NCI-H1694 (cell line): ENCODE measurements at places on chromosomes 16 and 17.

DNA sequence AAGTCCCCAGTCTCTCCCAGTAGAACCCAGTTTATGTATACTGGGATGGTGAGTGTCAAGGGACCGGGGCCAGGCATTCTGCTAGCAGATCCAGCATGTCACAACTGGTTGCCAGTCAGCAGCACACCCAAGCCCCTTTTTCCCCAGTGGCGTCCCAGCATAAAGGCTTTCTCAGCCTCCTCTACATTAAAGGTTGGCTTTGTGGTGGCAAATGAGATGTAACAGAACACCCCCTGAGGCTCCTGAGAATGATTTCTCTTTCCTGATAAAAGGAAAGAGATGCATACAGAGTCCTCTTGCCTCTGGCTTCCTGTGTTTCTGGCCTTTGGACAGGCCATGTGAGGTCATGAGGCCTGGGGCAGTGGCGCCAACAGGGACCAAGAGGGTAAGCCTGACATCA lies 27.9 kb downstream of the IRX6 start:
- DNase-seq: no peak

DNA sequence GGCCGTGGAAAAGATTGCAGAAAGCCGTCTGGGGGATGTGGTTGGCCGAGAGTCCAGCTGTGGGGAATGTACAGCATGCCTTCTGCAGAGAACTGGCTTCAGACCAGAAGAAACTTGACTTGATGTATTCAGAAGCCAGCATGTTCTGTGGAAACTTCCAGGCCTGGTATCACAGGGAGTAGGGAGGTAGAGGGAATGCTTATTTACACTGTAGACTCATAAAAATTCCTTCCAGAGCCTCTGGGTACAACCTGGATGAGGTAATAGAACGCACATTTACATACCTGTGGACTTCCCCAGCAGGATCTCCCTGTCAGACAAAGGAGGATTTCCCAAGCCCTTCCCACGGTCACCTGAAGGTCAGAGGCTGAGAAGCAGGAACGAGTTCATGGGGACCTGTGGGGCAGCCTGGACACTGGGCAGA lies 11.8 kb upstream of the GAS7 start:
- DNase-seq: no peak

DNA sequence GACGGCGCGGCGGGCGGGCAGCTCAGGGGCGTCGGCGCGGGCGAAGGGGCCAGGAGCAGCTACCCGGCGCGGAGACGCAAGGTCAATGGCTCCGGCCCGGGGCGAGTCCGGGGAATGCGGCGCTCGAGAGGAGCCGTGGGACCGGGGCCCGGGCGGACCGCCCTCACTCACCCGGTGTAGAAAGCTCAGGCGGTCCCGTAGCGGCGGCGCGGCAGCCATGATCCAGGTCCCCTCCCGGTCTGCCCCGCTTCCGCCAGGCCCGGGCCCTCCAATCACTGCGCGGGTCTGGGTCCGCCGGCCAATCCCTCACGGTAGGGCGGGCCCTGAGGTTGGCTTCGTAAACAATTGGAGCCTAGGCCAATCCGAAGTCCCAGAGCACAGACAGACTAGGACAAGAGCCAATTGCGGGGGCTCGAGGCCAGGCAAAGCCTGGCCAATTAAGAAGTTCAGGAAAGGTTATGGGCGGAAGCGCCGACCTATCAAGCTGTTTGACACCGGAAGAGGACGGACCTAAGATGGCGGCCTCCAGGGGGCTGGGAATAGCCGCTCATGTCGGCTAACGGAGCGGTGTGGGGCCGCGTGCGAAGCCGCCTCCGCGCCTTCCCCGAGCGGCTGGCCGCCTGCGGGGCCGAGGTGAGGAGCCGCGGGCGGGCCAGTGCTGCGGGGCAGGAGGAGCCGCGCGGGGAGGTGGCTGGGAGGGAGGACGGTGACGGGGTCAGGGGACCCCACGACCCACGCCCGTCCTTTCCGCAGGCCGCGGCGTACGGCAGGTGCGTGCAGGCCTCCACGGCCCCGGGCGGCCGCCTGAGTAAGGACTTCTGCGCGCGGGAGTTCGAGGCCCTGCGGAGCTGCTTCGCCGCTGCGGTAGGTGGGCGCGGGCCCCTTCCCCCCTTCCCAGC lies at the start of the genes NDUFAF8 and TEPSIN:
Gene NDUFAF8 (plus strand): TSS at position 504 of the 899 bp plus-strand sequence. CDS start 46 bp downstream, at position 550.
Gene TEPSIN (minus strand): TSS at position 241 of the 899 bp plus-strand sequence. CDS start 22 bp downstream, at position 219.
- peak; percentile 99 for DNase-seq

DNA sequence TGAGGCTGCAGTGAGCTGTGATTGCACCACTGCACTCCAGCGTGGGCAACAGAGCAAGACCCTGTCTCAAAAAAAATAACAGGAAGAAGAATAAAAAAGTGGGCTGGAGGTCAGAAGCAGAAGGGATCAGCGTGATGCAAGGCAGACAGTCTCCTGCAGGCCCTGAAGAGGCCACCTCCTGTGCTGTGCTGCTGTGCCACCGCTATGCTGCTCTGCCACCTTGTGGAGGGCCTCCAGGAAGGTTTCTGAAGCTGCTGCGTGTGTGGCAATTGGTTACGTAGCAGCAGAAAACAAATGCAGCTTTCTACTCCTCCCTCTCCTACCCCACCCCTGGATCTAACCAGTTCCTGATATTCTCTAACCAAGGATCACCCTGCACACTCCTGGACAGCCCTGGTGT lies 815.5 kb downstream of the KCNJ18 start:
- no peak for DNase-seq

DNA sequence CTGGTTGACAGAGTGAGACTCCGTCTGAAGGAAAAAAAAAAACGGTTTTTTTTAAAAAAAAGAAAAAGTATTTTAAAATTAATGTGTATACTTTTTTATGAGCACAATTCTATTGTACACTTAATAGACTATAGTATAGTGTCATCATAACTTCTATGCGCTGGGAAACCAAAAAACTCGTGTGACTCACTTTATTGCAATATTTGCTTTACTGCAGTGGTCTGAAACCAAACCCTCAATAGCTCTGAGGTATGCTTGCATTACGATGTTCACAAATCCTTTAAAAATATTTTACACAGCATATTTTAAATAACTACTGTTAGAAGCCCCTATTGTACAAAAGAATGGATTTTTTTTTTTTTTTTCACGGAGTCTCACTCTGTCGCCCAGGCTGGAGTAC lies 12.4 kb upstream of the MAP2K6 start:
- DNase-seq: no peak

- DNase-seq: no peak
Measured at GRCh38 chr16:11395949-11396240, 50.6 kb downstream of the RMI2 start.

DNA sequence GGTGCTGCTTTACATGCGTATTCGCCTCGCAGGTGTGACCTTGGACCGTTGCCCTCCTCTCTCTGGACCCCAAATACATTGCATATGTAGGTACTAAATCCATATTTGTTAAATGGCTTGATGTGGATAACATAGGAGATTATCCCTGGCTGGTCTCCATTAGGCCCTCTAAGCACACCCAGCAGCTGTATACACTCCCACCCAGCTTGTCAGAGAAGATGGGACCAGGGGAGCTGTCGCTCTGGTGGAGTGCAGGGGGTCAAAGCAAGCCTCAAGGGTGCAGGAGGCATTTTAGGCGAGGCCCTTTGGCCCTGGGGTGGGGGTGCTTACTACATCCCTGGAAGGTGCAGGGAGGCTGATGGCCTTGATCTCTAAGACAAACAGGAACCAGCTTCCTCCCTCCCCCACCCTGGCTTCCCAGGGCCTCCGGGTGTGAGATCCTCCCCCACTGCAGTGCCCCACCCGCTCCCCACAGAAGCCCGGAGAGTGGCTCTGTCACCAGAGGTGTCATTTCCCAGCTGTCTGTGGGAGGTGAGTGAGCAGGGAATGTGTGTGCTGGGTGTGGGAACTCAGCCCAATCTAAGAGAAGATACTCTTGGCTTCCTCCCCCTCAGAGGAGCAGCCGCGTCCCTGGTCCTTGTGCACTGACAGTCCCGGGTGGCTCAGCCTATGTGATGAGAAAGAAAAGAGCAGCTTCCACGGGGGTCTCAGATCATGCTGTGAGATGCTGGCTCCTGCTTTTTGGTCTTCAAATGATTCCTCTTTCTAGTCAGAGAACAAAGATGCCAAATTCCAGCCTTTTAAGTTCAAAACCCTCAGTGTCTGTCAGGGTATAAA lies 1.4 kb upstream of the VAMP2 start:
- DNase-seq: peak; percentile 51

GRCh38 chr16:31698901-31699300 lies 171.2 kb downstream of the AHSP start:
- DNase-seq: no peak

DNA sequence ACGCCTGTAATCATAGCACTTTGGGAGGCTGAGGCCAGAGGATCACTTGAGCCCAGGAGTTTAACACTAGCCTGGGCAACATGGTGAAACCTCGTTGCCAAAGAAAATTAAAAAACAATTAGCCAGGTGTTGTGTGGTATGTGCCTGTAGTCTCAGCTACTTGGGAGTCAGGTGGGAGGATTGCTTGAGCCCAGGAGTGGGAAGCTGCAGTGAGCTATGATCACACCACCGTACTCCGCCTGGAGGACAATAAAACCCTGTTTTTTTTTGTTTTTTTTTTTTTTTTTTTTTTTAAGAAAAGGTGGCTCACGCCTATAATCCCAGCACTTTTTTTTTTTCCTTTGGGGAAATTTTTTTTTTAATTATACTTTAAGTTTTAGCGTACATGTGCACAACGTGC lies 26.1 kb downstream of the RAP1GAP2 start:
- DNase-seq: no peak

GRCh38 chr16:72878301-72879269 lies 169.3 kb downstream of the ZFHX3 start:
- no peak for DNase-seq

DNA sequence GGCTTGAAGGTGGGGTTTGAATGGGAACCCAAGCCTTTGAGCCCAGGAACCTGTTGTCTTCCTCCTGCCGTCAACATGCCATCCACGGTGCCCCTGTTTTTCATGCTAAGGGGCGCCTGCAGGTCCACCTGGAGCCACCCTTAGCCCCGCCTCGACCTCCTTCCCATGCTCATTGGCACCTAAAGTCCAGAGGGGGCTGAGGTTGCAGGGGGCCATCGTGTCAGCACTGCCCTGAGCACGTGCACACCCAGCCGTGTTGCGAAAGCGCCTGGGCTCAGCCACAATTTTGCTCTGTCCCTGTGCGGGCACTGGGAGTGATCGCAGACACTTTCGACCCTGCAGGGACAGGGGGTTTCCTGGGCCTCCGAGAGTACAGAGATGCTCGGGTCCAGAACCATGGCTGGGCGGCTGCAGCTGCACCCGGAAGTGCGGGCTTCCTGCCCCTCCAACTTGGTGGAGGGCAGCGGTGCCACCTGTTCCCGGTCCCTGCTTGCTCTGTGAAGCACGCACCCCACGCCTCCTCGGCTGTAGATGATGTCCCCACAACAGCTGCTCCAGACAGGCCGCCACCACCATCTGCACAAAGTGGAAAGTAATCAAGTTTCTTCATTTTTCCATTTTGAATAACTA lies 454.7 kb downstream of the CDH8 start:
- no peak for DNase-seq

- peak; percentile 84 for DNase-seq
Measured at GRCh38 chr17:74457146-74457819, 9.2 kb upstream of the CD300A start.

GRCh38 chr16:66653581-66654350 lies 42.8 kb downstream of the CMTM4 start:
- DNase-seq: no peak

GRCh38 chr17:73503560-73503959 lies 140.7 kb downstream of the SDK2 start:
- no peak for DNase-seq

DNA sequence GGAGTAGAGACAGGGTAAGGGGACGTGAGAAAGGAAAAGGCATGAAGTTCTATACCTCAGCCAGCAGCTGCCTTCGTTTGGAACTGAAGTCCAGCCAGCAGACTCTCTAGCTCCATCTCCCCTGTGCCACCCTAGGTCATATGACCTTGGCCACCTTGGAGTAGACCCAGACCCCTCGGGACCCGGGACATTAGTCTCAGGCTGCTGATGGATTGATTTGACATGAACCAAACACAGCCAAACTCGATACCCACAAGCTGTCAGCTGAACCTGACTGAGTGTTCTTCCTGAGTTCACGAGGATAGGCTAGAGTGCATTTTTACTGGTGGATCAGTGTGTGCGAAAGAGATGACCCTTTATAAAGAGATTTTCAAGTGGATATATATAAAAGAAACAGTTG lies 68.5 kb downstream of the YPEL2 start:
- DNase-seq: no peak

DNA sequence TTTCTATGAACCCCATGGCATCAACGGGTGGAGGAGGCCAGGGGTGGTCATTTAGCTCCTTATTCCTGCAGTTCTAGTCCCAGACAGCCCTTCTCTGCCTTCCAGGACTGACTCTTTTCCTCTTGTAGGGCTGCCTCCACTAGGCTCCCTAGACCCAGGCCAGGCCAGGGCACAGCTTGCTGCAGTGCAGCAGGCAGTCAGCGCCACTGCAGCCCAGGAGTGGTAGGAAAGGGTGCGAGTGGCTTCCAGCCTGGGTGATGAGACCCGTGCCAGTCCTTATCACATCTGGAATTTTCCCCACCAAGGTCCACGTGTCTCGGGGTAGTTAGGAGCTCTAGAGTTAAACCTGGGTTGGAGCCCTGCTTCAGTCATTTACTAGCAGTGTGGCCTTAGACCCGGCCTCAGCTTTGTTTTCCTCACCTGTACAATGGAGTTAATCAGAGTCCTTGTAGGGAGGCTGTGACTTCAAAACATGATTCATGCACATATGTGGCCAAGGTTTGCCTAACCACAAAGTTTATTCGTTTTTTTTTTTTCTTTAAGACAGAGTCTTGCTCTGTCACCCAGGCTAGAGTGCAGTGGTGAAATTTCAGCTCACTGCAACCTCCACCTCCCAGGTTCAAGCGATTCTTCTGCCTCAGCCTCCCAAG lies 4.7 kb downstream of the SLC5A11 start:
- DNase-seq: no peak

DNA sequence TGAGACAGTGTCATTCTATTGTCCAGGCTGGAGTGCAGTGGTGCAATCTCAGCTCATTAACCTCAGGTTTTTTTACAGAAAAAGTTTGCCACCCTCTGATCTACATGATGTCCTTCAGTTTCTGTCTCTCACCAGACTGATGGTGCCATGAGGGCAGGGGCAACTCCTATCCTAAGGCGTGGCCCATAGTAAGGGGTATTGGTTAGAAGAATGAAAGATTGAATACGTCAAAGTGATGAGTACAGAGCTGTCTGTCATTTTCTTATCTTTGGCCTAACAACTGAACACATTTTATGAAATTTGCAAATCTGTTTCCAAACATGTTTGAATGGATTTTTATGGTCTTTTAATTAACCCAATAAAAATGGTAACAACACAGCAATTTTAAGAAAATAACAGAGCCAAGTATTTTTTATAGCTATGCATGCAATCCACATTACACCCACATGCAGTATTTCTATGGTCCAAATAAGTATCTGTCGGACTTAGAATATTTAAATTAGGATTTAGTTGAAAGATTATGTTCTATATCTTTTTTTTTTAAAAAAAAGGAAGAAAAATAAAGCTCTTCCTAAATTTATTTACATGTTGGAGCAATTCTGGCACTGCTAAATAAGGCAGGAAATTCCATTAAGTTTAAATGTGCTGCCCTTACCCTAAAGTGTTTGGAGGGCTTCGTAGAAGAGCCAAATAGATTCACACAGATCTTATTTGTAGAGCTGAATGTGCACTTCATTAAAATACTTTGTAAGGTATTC lies 192.8 kb downstream of the WWOX start:
- DNase-seq: no peak
